AML-193 (cell line): ENCODE measurements at places on chromosomes 3 and 15.
A peak's percentile ranks its signal among the peaks of the same experiment; 100 is the strongest.

DNA sequence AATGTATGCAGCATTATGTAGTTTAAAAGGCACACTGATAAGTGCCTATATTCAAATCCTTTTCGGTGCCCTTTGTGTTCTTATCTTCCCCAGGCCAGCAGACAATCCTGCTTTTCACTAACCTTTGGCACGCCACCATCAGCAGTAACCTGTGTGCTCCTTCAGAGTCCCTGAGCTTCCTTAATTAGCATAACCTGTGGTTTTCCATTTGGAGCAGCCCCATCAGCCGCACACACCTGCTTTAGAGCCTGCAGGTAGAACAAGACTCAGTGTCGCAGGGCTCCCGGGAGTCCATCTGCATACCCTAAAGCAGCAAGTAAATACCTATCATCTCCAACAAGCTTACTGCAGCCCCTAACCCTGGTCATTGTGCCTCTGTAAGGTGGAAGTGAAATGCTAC lies 755.1 kb downstream of the ROBO2 start:
- no peak for DNase-seq

DNA sequence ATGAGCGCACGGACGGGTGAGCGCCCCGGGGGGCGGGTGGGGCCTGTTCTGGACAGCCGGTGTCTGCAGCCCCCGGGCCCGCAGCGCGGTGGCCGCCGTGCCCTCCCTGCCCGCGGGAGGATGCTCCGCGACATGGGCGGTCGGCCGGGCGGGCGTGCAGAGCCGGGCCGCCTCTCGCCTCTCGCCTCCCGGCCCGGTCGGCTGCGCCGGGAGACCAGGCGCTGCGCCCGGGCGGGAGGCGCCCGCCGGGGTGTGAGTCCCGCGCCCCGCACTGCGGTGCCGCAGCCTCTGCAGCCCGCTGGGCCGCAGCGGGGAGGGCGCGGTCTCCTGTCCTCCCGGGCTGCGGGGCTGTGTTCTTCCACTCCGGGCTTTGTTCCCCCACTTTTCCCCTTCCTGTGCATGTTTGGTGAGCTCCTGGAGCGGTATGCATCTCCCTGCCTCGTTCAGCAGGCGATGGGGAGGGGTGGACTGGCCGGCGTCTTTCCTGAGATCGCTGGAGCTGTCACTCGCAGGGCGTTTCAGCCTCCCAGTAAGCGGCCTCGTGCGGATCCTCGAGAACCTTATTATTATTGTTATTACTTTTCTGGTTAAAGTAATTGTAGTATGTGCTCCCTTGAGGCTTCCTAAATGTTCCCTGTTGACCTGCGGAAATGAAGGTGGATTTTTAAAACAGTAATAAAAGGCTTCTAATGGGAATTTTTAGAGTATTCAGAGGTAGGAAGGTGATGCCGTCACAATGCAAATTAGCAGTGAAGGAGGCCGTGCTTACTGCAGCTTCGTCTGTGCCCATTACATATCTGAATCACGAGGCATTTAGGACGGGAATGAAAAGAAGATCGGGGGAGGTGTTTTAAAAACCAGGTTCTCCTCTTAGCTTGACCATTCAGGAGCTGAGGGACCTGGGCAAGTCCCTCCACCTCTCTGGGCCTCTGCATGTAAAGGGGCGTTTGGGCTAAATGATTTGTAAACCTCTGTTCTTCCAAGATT lies 593 bp downstream of the TMOD2 start:
- DNase-seq: peak; percentile 5

GRCh38 chr3:23735535-23736326 lies 70.0 kb upstream of the UBE2E1 start:
- DNase-seq: no peak

DNA sequence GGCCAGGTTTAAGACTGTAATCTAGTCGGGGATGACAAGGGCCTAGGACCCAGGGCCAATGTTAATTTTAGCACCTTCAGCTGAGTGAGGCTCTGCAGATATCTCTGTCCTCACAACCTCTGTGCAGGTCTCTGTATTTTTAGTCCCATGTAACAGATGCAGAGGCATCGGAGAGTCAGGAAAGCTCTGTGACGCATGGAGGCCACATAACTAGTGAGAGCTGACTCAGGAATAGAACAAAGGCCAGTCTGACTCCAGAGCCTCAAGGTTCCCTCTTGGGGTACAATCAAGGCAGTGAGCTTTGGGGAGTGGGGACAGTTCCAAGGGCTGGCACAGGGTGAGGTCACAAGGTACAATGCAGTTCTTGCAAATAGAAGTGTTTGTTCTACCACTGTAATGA lies 31.0 kb downstream of the FSTL1 start:
- no peak for DNase-seq

GRCh38 chr3:43071313-43071893 lies 34.5 kb downstream of the POMGNT2 start:
- peak; percentile 4 for DNase-seq

DNA sequence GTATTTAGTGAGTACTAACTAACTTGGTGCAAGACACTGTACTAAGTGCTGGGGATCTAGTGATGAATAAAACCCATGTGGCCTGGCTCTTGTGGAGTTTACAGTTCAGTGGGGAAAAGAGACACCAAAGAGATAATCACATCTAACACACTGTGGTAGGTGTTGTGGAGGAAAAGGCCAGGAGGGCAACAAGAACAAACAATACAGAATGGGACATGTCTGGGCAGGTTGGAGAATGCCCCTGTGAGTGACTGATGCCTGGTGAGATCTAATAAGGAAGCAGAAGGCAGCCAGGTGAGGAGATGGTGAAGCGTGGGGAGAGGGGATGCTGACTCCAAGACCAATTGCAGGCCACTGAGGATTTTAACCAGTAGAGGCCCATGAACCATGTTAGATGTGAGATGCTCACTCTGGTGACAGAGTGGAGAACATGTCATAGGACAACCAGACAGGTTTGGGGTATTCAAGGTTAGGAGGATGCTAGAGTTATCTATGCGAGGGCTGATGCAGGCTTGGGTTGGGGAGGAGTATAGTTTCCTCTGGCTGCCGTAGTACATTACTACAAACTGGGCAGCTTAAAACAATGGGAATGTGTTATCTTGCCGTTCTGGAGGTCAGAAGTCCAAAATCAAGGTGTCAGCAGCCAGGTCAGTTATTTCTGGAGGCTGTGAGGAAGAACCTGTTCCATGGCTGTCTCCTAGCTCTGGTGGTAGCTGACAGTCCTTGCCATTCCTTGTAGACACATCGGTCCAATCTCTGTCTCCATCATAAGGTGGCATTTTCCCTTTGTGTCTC lies 81.4 kb downstream of the ARNT2 start:
- DNase-seq: no peak

DNA sequence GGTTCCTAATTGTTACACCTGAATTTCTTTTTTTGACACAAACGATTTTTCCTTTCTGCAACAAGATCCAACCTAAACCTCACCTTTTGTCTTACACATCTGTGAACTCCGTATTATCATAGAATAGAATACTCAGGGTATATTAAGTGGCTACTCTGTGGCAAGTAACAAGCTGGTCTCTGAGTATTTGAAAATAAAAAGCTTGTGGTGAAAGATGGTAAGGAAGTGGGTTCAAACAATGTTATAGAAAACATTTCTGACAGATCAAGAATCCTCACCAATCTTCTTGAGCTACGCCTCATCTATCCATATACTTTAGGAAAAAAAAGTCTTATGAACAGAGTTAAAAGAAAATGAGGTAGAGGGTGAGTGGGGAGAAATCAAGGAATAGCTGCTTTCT lies 3.5 kb upstream of the ANKRD28 start:
- no peak for DNase-seq

DNA sequence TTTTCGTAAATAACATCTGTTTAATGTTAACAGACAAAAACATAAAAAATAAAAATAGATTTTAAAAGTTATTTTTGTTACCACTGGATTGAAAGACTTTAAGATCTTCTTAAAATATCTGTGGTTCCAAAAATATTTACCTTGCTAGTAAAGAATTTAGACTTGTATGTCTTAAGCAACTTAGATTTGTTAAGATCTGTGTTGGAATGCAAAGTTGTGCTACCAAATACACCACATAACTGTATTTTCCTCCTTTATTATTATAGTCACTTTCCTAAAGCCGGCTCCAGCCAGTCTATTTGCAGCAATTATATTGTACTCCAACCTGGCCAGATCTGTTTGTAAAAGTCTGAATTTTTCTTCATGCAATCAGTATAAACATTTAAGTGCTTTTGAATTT lies 63.7 kb downstream of the SPRED1 start:
- DNase-seq: no peak

GRCh38 chr3:175226444-175226843 lies 367.3 kb downstream of the NAALADL2 start:
- DNase-seq: no peak

- no peak for DNase-seq
Observed at GRCh38 chr3:13197795-13198194, 124.6 kb upstream of the IQSEC1 start.

DNA sequence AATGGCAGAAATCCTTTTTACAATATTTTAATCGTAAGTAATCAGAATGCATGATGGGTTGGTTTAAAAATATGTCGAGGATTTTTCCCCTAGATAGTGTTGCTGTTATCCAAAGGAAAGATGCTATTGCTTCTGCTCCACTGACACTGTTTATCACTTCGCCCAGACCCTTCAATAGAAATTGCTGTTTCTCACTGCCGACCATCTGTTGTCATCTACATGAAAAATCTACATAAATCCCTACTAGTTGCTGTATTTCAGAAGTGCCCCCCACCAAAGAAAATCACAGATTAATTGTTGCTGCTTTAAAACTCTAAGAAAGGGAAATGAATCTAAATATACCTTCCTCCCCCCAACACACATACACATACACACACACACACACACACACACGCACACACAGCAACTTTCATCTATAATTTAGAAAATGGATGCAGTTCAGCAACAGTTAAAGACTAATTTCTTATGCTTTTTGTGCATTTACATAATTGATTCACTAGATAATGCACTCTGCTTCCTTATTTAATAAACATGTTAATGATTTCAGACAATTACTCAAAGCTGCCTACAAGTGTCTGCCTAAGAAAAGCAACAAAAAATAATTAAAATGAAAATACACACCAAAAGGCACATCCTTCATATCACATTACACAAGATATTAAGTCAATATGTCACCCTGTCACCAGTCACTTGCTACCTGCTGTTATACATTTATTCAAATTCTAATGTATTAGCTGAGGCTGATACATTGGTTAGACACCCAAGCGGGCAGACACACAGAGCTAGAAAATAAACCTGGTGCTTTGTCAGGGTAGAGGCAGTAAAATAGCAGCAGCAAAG lies 82.8 kb downstream of the RORA start:
- no peak for DNase-seq

- no peak for DNase-seq
Observed at GRCh38 chr15:57872281-57873030, 165.9 kb downstream of the POLR2M start.

GRCh38 chr15:24761704-24762302 lies 86.2 kb downstream of the NPAP1 start:
- DNase-seq: peak; percentile 15

- no peak for DNase-seq
Observed at GRCh38 chr3:171462224-171462623, 2.0 kb upstream of the TNIK start.

DNA sequence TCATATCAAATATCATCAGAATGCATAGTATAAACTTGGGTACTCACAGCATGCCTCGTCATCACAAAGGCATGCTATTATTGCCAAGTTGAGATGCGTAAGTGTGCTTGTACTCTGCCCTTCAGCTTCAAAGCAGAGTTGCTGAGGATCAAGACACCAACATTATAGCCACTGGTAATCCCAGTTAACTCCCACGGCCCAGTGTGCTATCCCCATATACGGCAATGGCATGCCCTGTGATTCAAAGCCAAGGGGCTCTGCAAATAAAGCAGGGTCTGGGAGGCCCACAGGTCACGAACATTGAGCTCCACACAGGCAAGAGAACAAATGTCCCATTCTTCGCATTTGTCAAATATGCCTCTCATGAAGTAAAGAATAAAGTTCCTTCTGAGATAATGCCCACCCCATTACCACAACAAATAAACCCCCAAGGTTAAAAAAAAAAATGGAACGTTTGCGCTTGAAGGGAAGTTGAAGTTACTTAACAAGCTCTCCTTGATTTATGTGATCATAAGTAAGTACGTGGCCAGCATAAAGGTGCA lies 298.1 kb upstream of the NECTIN3 start:
- DNase-seq: no peak

DNA sequence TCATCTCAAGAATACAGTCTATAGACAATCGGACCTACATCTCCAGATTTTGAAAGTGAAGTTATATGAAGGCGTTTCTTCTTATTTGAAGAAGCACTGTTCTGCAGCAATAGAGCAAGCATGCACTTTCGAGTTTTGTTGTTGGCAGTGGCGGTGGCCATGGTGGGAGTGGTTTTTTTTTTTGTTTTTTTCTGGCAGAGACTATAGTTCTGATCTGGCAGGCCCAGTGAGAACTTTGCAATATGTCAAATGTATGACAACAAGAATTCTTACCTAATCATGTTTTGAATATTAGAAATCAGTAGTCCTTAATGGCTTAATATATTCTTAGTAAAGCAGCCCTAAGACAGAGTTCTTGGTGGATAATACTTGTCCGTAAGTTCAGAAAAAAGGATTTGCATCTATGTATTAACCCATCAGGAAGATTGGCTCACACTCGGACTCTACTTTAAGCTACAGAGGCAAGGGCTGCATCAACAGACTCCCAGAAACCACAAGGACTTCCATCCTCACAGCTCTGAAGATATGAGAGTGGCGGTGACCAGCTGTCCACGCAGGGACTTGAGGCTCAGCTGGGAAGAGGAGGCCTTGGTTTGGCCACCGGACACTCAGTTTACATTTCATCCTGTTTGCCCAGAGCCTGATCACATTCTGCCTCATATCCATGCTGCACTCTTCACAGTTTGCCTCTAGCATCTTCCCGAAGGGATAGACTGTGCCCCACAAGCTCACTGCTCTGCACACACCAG lies 124.1 kb upstream of the THBS1 start:
- DNase-seq: no peak

DNA sequence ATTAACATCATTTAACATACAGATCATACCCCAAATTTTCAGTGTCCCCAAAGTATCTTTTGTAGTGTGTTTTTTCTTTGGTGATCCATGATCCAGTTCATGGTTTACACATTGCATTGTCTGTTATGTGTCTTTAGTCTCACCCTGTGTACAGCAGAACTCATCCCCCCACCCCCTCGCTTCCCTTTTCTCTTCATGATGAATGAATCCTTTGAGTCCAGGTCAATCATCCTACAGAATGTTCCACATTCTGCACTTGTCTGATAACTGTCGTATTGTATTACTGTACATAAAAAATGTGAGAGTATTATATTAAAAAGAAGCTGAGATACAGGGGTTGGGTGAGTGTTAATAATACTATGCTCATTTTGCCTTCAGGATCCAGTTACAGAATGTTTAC lies 14.6 kb upstream of the NIT2 start:
- no peak for DNase-seq

DNA sequence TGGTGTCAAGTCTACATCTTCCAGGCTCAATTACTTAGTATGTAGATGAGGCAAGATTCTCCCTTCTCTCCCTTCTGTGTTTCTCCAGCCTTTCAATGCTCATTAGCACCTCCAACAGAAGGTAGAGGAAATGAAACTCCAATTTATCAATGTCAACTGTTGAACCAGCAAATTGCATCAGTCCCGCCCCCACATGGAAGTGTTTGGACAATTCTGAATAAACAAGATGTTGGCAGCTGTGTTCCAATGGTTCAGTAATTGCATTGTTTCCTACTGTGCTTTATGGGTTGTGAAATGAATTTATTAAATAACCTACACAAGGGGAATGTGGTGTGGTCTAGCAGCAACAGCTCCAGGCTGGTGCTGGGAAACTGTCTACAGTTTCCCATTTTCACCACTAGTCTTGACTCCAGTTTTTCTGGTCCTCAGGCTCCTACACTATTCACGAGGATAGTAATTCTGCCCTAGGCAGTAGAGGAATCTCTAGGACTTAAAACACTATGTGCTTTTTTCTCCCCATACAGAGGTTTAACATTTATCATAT lies 91.9 kb downstream of the MB21D2 start:
- no peak for DNase-seq
